ENCODE measurements at places on chromosomes 5 and 9.

DNA sequence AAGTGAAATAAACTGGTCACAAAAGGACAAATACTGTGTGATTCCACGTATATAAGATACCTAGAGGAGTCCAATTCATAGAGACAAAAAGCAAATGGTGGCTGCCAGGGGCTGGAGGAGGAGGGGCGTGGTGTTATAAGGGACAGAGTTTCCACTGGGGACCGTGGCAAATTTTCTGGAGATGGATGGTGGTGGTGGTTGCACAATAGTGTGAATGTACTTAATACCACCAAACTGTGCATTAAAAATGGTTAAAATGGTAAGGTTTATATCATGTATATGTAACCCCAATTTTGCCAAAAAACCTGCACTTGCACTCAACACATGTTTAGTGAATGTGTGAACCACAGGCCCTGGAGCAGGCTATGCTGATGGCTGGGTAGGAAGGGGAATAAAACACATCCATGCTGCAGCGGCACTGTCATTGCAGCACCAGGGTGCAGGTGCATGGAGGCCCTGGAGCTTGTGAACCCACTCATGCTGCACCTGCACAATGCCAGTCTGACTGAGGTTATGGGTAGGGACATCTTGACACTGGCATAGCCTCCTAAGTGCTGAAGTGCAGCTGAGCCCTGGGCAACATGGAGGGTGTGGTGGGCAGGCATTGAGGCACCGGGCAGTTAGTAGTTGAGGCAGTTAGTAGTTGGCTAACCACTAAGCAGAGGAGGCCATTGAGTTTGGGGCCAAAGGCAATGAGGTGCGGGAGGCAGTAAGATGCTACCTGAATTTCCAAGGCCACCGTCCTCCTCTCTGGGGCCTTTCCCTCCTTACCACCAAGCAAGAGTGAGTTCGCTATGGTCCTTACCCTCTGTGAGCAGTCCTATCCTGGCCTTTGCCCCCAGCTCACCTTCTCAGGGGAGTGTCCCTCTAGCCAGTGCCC lies 3.5 kb upstream of the PHF2 start:
- no peak for DNase-seq

- no peak for DNase-seq
Observed at GRCh38 chr5:7851617-7852289, 820 bp upstream of the CFAP90 start.

DNA sequence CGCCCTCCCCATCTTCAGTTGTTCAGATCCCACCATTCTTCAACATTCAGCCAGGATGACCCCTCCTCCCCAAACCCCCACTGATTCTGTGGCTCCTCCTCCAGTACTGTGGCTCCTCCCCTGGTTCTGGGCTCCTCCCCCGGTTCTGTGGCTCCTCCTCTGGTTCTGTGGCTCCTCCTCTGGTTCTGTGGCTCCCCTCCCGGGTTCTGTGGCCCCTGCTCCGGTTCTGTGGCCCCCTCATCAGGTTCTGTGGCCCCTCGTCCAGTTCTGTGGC lies 32.8 kb downstream of the C5orf15 start:
- DNase-seq: no peak

DNA sequence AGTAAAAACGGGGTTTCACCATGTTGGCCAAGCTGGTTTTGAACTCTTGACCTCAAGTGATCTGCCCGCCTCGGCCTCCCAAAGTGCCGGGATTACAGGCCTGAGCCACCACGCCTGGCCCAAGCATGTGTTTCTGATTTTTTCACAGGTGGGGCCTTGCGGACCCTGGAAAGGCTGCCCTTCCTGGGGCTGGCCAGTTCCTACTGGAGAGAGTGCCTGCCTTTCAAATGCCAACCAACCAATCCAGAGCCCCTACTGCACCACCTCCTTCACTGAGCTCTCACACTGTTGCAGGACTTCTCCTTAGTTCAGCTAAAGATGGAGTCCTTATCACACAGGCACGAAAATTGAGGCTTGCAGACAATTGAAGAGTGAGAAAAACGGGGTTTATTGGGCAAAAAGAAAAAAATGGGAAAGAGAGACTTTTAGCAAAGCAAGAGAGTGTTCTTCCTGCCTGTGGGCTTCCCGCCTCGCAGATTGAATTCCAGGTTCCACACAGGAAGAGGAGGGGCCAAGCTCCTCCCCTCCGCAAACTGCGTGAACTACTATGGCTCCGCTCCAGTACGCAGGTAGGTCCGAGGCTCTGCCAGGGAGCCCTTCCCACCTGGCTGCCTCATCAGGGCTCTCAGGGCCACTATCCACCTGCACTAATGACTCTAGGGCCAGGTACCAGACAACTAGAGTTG lies 8.3 kb upstream of the CMBL start:
- DNase-seq: no peak

DNA sequence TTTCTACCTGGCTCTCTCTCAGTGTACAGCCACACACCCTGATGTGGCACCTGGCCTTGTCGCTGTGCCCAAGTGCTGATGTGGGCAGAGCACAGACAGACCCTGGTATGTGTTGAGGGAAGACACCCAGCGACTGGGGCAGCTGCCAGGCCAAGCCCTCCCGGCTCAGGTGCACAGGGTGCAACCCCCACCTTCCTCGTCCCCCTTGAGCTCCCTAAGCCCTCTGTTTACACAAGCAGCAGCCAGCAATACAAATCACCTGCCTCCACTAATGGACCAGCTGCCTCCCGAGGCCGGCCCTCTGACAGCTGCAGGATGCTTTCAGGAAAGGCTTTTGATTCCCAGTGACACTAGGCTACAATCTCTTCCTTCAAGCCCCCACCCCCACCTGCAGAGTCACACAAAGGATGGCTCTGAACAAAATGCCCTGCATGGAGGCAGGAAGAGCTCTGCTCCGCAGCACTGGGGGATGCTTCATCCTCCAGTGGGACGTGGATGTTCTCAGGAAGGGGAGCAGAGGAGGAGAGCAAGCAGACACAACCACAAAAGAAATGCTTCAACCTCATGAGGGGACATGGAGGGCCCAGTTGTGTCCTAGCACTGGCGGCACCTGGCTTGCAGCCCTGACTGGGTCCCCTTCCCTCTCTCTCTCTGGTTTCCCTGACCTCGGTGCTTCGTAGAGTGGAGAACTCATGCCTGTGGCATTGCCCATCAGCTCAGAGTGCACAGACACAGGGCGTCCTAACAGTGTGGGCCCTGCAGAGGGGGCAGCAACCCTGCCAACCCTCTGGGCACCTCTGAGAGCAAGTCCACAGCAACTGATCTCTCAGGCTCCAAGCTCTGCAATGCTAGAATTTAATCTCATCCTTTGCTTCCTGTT lies 140.8 kb downstream of the BARX1 start:
- peak; percentile 91 for DNase-seq

DNA sequence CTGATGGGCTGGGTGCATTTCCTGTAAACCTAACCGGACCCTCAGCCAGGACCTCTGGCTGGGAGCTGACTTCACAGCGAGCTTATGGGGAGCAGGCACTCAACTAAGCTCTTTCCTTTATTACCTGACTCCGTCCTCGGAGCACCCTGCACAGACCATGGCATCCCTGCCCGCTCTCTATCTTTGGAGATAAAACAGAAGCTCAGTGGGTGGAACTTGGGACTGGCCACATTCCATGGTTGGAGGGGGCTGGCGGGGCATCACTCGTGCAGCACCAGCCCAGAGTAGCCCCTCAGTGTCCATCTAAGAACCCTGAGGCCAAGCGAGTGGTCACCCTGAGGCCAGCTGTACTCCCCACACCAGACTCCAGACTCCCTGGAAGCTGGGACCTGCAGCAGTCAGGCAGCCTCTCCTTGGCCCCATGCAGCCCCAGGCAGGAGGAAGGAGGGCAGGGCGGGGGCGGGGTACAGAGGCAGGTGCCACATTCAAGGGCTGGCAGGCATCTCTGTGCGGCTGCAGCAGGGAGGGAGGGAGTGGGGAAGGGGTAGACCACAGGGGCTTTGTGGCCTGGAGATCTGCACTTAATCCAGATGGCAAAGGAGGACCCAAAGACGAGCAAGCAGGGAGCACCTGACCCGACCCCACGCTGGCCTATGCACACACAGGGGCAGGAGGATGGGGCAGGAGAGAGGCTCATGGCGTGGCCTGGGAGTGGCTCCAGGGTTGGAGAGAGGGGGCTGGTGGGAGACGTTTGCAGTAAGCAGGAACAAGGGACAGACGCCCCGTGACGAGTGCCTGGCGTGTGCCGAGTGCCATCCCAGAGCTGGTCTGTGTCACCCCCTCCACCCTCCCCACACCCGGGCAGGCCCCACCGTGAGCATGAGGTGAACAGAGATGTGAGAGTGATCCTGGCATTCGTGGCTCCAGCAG lies 26.1 kb downstream of the GLT6D1 start:
- DNase-seq: no peak

DNA sequence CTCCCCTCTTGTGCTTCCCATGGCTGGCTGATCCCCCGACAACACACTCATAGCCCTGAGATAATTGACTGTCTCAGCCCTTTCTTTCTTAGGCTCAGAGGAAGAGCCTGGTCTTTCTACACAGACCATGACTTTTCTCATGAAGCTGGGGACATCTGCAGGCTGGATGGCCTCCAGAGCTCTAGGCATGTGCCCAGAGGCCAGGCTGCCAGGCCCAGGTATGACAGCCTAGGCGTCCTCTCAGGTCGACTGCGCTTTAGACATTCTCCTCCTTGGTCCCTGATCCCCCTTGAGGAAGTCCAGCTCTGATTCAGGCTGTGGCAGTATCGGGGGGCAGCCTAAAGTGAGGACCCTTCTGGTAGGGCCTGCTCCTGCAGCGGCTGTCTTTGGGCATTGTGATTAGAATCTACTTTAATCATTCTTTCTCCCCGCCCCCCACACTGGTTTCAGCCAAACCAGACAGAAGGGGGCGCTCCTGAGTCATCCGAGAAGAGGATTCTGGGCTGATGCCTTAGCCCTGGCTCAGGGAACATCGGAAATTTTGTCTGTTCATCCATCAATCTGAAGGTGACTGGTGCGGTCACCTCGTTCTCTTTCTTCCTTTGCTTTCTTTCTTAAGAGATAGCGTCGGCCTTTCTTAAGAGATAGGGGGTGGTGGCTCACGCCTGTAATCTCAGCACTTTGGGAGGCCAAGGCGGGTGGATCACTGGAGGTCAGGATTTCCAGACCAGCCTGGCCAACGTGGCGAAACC lies 66.5 kb upstream of the HSPA9 start:
- peak; percentile 90 for DNase-seq

- DNase-seq: no peak
Observed at GRCh38 chr5:53076014-53076583, 33.5 kb downstream of the MOCS2 start.

GRCh38 chr9:79613145-79613544 lies 41.4 kb downstream of the TLE4 start:
- DNase-seq: no peak

DNA sequence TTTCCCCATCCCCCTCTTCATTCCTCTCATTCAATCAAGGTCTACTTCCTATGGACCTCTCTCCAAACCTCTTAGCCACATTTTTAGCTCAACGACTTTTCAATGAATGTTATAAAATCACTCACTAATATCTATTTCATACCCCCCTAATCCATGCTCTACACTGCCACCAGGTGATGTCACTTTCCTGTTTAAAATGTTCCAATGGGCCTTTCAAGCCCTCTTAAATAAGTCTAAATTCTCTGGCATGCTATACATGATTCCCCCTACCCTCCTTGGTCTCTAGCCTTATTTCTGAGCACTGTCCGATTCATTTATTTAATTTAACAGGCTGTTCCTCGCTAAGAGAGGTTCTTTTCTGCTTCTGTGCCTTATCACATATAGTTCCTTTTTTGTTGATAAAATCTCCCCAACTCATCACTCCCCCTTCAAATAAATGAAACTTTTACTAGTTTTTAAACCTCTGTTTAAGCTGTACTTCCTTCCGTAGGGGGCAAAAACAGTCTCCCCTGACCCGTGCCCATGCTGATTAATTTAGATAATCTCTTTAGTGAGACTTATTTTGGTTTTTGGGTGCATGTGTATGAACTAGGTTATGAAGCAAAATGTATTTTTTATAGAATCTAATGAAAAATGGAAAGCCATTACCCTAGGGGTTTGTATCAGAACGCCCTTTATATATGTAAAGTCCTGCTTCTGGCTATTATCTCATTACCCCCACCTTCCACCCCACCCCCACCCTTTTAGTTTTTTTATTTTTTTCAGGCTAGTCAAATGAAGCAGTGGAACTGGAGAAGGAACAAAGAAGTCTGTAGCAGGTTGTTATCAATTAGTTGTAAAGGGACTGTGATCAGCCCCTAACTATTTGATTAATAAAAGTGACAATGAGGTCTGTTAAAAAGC lies 9.0 kb downstream of the ABHD17B start:
- no peak for DNase-seq

- peak; percentile 32 for DNase-seq
Observed at GRCh38 chr5:139543423-139543991, 17.6 kb upstream of the UBE2D2 start.

DNA sequence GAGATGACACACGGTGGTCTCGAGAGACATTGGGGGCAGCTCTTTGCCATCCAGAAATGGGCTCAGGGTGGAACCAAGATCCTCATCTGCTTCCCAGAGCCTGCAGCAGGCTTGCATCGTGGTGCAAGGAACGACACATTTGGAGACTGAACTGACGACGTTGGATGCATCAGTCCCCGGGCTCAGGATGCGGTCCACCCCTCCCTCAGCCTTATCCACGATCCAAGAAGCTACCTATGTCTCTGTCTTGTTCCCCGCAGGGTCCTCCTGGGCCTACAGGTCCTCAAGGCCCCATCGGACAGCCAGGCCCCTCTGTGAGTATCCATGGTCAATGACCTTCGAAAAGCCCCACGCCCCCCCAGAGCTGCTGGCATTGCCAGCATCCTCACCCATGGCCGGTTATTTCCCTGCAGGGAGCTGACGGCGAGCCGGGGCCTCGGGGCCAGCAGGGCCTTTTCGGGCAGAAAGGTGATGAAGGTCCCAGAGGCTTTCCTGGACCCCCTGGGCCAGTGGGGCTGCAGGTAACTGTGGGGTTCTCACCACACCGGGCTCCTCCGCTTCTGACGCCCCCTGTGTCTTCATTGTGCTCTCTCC lies 69.4 kb upstream of the FCN2 start:
- DNase-seq: no peak

- DNase-seq: no peak
Observed at GRCh38 chr9:83029531-83030137, 33.3 kb downstream of the RASEF start.

- no peak for DNase-seq
Observed at GRCh38 chr5:136164226-136164625, 28.7 kb downstream of the SMIM32 start.

DNA sequence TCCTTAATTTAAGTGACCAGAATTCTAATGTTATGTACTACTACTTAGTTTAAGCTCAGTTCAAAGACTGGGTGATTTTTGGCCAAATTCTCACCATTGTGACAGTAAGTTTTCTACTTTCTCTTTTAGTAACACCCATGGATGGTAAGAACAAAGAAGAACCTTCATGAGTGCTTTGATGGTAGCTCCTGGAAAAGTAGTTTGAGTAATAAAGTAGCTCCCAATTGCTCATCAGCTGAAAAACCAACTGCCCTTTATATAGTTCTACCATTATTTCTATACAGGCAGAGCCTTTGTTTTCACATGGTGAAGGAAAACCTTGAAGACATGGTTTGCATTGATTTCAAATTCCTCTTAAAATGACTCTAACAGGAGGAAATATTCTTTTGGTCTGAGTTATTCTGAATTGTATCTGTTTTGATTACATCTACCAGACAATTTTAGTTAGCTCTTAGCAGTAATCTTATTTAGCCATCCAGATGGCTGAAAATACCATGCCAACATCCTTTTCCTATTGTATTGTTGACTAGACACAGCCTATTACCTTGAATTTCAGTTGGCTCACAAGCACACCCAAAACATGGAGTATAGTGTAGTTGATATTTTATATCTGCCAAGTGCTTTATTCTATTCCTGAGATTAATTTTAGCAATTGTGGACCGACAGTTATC lies 23.7 kb upstream of the STARD4 start:
- DNase-seq: peak; percentile 14

GRCh38 chr5:177351392-177352329 lies at the start of gene LMAN2:
Gene LMAN2, minus strand, starts transcription at chr5:177351668. Its CDS starts 21 bp downstream, at chr5:177351647.
- peak; percentile 97 for DNase-seq
